M059J (cell line): ENCODE measurements at places on chromosomes 11 and 22.

GRCh38 chr11:112485280-112485679 lies 224.6 kb upstream of the PLET1 start:
- no peak for DNase-seq

GRCh38 chr11:26896719-26897118 lies 97.2 kb upstream of the FIBIN start:
- DNase-seq = no peak

GRCh38 chr11:39910087-39910486 lies 1549.4 kb downstream of the LRRC4C start:
- no peak for DNase-seq

DNA sequence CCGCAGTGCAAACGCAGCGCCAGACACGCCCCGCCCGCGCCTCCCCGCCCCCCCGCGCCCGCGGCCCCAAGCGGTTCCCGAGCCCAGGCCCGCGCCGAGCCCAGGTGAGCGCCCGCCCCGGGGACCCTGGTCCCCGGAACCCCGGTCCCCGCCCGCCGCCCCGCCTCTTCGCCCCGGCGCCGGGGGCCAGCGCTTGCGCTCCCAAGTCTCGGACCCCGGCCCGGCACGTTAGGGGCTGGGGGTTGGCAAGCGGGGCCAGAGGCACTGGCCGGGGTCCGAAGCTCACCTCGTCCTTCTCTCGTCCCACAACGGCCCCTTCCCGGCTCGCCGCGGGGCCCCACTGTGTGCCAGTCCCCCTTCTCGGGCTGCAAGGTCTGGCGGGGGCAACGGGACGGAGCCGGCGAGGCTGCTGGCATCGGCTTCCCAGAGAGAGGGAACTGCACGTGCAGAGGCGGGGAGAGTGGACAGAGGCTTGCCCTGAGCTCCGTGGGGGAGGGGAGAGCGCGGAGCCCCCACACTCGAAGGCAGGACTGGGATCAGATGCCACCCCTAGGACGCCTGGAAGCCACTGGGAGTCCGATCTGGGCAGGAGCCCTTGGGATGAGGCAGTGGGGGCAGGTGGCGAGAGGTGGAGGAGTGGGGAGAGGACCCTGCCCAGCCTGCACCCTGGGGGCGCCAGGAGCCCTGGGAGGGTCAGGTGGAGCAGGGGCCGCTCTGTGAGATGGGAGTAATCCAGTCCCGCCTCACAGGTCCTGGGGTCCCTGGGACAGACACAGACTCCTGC lies 1.8 kb upstream of the AIFM3 start:
- DNase-seq = no peak

DNA sequence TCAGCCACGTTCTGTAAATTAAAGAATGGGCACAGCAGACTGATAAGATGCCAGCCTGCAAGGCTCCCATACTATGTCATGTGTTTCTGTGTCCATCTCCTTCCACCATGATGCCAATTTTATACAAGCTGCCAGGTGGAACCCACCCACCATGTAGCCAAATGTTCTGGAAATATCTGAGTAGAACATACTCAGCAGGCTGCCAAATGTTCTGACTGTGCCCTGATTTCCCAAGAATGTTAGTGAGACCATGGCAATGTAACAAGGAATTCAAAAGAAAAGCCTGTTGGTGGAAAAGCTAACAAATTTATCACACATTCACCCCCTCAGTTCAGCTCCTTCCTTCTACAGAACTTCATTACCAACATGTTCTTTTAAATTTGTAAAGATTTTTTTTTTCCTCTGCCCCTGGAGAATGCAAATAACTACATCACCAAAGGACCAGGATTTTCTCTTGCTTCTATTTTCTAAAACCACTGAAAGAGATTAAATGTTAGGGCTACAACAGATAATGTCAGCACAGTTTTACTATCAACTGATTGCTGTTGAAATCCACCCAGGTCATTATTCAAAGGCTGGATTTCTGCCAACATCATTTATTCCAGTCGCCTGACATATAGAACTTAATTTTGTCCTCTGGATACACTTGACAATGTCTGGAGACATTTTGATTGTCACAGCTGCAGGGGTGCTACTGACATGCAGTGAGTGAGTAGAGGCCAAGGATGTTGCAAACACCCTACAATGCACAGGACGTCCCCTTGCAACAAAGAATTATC lies 3.1 kb downstream of the DMC1 start:
- DNase-seq = no peak

- no peak for DNase-seq
Measured at GRCh38 chr11:5937868-5938602, 4.0 kb upstream of the OR56A3 start.

- no peak for DNase-seq
Measured at GRCh38 chr11:131615611-131616010, 245.2 kb downstream of the NTM start.

- DNase-seq = peak; percentile 18
Measured at GRCh38 chr11:101759771-101760450, 154.9 kb upstream of the CEP126 start.

DNA sequence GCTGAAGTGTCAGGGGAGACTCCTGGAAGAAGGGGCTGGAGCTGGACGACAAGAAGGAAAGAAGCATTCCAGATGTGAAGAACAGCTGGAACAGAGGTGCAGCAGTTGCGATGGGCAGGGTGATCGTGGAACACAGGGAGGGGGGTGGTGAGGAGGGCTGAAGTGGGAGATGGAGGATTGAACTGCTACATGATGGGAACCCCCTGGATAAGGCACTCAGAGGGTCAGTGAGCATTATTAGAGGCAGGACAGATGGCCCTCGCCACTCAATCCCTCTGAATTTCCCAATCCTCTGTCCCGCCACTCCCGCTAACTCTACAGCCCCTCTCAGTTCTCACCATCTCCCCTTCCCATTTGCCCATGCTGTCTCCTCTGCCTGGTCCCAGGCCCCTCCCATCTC lies 14.0 kb downstream of the SERPINH1 start:
- DNase-seq = no peak

GRCh38 chr11:73538381-73538872 lies 59.5 kb downstream of the FAM168A start:
- no peak for DNase-seq

DNA sequence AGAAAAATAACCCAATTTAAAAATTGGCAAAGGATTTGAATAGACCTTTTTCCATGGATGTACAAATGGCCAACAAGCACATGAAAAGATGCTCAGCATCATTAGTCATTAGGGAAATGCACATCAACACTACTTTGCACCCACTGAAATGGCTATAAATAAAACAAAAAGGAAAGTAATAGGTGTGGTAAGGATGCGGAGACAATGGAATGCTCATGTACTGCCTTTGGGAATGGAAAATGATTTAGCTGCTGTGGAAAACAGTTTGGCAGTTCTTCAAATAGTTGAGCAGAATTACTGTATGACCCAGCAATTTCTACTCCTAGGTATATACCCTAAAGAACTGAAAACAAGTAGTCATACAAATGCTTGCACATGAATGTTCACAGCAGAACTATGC lies 37.4 kb downstream of the LARGE2 start:
- DNase-seq = peak; percentile 27

- no peak for DNase-seq
Measured at GRCh38 chr22:31789803-31790202, 36.0 kb downstream of the DEPDC5 start.

GRCh38 chr11:69617682-69618081 lies 23.3 kb upstream of the CCND1 start:
- no peak for DNase-seq

DNA sequence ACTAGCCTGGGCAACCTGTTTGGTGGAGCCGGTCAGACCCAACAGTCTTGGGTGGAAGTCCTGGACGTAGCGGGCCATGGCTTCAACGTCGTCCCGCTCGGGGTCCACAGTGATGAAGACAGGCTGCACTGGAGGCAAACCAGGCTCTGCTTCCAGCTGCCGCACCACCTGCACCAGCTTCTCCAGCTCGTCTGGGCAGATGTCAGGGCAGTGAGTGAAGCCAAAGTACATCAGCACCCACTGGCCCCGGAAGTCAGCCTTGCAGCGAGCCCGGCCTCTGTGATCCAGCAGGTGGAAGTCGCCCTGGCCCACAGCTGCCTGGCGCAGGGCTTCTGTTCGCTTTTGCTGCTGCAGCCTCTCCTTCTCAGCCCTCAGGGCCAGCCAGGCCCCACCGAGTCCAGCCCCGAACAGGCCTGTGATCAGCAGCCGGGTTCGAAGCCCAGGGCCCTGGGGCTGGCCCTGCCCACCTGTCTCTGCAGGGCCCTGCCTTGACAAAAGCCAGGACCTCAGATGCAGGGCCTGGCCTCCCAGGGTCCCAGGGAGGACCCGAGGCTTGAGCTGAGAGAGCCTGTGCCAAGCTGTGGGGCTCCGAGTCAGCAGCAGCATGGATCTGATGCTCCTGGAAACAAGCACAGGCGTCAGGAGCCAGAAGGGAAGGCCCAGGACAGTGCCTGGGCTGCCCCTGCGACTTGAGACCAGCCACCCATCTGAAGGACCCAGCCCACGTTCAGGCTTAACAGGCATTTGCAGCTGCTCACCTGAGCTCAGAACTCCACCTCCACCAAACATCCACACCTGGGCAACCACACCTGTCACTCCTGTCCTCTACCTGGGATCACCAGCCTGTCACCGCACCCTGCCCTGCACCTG lies 1.4 kb downstream of the SCO2 start:
- no peak for DNase-seq

GRCh38 chr22:37630839-37631435 lies 8.5 kb upstream of the SH3BP1 start:
- no peak for DNase-seq
